Type B pancreatic cell (in vitro differentiated cells): ENCODE measurements at places on chromosomes 12 and 14.

DNA sequence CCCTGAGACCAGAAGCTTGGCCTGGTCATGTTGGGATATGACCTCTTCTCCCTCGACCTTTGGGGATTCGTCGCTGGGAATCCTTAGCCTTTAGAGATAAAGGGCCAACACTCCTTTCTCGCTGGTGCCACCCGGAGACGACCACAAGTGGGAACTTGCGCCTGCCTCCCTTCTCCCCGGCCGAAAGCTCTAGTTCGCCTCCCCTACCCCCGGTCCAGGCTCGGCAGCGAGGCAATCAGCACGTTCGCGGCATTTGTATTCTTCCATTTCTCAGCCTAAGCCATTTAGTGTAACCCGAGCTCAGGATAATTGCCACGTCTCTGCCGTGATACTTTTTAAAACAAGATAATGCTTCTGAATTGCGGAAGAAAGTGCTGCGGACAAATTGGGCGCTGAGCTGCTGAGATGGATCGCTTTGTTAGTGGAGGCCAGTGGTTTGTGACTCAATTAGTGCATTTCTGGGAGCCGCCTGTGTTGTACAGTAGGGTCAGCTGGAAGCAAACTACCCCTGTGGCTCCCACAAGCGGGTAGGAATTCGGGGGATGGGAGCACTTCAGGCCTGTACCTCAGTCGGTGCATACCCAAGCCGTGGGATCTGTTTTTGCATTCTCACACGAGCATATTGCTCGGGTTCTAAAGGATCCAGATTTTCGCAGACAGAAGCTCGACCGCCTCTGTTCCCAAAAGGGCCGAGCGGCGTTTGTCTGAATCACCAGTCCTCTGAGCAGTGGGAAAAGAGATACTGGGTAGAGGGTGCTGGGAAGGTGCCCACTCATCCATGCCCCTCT lies 6.8 kb upstream of the SIX1 start:
- DNase-seq: no peak

DNA sequence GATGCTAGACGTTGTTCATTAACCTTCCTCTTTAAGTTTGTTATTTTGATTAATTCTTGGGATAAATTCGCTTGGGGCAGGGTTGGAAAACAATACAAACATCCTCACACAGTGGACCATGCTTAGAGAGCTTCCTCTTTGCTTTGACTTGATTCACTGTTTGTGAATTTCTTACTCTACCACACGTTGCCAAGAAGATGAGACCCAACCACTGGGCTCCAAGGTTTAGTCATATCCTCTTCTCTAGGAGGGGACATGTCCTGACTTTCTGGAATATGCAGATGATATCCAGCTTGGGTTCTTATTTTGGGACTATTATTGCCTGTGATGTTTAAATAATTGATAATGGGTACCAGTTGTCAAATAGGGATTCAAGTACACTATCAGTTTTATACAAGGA lies 428.2 kb downstream of the ATP23 start:
- no peak for DNase-seq

DNA sequence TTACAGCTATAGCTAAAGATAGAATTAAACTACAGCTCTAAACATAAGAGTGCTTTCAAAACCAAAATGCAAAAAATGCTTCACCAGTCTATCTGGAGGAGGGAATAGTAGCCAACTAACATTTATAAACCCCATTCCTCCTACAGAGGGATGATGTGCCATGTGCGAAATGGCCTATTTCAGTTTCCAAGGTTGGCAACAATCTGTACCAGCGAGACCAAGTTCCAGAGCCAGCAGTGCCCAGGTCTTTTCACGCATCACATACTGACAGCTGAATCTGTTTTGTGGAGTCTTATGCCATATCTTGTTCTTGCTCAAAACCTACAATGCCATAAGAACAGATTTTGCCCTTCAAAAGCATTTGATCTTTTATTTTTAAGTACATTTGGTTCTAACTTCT lies 24.5 kb downstream of the NELL2 start:
- DNase-seq: no peak

DNA sequence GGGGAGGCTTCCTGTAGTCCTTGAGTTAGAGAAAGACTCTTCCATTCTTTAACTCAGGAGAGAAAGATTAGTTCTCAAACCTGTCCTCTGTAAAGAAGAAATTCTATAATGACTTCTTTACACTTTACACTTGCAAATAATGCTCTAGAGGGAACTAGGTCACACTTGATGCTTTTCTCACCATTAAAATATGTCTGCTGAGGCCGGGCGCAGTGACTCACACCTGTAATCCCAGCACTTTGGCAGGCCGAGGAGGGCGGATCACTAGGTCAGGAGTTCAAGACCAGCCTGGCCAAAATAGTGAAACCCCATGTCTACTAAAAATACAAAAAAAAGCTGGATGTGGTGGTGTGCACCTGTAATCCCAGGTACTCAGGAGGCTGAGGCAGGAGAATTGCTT lies 6.3 kb downstream of the NTN4 start:
- DNase-seq: no peak

- no peak for DNase-seq
Measured at GRCh38 chr12:103930787-103931735, 851 bp downstream of the HSP90B1 start.

- peak; percentile 71 for DNase-seq
Measured at GRCh38 chr12:49264466-49264872, 413 bp upstream of the TUBA1C start.
